T-helper 1 cell (primary cell): ENCODE measurements at places on chromosomes 6 and 20.

GRCh38 chr6:34045771-34046170 lies 100.1 kb downstream of the GRM4 start:
- DNase-seq, result no peak

DNA sequence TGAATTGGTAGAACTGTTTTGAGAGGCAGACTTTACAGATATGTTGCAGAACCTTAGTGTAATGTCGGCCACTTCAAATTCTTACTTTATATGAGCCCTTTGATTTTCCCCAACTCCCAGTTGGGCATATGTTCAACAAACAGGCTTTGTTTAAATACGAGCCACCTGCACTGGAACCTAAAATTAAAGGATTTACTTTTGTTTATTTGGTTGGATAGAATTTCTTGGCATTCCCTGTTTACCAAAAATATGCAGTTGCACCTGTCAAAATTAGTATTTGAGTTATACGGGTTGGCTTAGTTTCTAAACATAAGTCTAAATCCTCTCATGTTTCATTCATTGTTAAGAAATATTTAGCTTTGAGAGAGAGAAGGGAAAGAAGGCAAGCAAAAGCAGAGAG lies 2.4 kb upstream of the GLYATL3 start:
- no peak for DNase-seq

GRCh38 chr20:63394069-63394919 lies 33.1 kb upstream of the CHRNA4 start:
- no peak for DNase-seq

GRCh38 chr6:148924226-148925012 lies 177.6 kb downstream of the UST start:
- no peak for DNase-seq

GRCh38 chr6:115932481-115932880 lies 128.2 kb downstream of the FRK start:
- DNase-seq, result no peak

GRCh38 chr20:16930656-16931055 lies 182.5 kb downstream of the OTOR start:
- DNase-seq, result no peak

DNA sequence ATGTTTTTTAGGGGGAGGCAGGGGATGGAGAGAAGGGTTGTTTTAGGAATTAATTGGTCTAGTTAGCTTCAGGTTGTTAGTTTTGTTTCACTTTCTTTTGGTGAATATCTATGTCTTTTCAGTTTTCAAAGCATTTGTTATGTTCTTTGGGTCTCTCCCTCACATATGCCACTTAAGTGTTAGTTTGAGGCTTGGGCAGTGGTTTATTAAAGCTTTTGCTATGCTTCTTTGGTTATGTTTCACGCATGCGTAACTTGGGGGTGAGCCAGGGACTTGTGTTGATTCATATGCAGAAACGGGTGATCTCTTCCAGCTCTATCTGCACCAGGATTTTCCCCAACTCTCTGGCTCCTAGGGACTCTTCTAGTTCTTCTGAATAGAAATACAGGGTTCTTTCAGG lies 11.4 kb upstream of the MMS22L start:
- DNase-seq, result no peak

- no peak for DNase-seq
These were observed 8.1 kb upstream of the UBR2 start for GRCh38 chr6:42555477-42556457.

- no peak for DNase-seq
These were observed 49.7 kb upstream of the TSHZ2 start for GRCh38 chr20:52922436-52922835.

DNA sequence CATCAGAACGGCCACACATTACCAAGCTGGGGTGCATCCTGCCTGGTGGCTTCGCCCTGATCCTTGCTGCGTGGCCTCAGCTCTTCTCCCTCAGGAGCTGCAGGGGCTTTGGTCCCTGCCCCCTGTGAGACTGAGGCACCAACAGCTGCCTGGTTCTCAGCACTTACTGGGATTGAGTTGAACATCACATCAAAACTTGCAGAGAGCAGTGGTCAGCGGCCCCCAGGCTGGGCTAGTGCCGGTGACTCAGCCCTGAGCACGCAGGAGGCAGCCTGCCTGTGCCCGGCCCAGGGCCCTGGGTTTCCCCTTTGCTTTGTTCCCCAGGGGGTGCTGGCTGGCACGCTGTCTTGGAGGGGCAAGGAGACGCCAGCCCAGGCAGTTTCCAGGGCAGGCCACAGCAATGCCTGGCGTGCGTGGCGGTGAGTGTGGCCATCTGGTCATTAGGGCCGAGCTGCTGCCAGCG lies 63.3 kb downstream of the DLL1 start:
- no peak for DNase-seq

GRCh38 chr6:53513519-53513966 lies 31.4 kb downstream of the GCLC start:
- DNase-seq, result no peak

DNA sequence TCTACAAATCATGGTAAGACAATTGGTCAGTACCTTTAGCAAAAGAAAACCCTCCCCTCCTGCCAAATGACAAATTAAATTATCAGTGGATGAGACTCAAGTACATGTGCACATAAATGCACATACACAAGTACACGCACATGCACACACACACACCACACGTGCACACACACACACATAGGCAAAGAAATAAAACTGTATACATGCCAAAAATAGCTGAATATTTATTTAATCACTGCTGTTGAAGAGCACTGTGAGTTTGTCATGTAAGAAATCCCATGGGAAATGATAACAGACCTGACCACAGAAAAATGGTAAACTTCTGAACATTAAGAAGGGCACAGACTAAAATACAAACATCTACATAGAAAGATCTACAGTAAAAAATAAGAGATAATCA lies 46.6 kb upstream of the TNFAIP3 start:
- DNase-seq, result no peak

GRCh38 chr20:5529331-5530148 lies 212.8 kb upstream of the PROKR2 start:
- DNase-seq, result peak; percentile 78

GRCh38 chr20:24523661-24524060 lies 54.2 kb downstream of the SYNDIG1 start:
- DNase-seq, result no peak

DNA sequence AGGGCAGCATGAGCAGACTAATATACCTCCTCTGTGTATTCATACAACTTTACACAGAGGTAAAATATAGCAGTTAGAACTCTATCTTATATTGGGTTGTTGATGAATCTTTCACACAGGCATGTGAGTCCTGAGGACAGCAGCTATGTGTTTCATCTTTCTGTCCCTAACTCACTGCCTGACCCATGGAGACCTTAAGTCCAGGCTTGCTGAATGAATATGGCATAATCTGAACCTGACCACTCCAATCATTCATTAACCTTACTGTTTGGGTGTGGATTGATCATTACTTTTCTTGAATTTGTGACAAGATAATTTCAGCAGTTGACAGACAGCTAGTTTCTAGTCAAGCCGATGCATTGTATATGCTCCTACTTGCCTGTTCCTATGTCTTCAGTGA lies 27.3 kb upstream of the TSPYL1 start:
- DNase-seq, result no peak

- DNase-seq, result no peak
These were observed 20.3 kb upstream of the KCNK16 start for GRCh38 chr6:39342692-39343395.

GRCh38 chr6:70008189-70008588 lies 141.8 kb downstream of the COL19A1 start:
- DNase-seq, result no peak

DNA sequence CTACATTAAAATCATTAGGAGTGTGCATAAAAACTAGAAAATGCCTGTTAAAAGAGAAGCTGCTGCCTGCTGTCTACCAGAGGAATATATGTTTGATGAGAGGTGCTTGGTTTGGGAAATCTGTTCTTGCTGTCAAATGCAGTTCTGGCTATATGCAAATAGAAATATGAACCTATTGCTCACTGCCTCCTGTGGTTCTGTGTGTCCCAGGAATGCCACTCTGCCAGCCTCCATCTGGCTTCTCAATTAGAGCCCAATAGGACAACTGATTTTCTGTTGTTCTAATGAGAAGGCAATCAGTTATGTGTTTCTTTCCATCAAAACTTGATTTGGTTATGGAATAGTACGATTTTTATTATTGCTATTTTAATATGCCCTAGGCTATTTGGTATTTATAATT lies 759.7 kb downstream of the HDGFL1 start:
- DNase-seq, result no peak

GRCh38 chr6:169933839-169934698 lies 182.6 kb downstream of the ERMARD start:
- no peak for DNase-seq

GRCh38 chr6:16748025-16748319 lies 13.3 kb downstream of the ATXN1 start:
- no peak for DNase-seq

GRCh38 chr20:16392346-16392745 lies 180.9 kb downstream of the KIF16B start:
- DNase-seq, result no peak

DNA sequence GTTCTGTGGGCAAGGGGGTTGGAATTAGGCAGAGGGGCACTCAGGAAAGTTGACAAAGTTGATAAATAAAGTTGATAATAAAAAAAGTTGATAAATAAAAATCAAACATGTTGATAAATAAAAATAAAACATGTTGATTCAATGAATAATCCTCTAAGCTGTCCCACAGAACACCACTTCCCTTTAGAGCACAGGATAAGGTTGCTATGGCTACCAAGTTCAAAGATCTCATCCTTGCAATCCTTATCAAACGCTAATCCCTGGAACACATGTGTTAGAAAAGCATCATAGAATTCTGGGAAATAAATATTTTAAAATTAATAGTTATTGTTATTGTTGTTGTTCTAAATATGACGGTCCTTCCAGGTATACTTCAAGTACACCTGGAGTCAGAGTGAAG lies 33.9 kb downstream of the MBOAT1 start:
- DNase-seq, result no peak

DNA sequence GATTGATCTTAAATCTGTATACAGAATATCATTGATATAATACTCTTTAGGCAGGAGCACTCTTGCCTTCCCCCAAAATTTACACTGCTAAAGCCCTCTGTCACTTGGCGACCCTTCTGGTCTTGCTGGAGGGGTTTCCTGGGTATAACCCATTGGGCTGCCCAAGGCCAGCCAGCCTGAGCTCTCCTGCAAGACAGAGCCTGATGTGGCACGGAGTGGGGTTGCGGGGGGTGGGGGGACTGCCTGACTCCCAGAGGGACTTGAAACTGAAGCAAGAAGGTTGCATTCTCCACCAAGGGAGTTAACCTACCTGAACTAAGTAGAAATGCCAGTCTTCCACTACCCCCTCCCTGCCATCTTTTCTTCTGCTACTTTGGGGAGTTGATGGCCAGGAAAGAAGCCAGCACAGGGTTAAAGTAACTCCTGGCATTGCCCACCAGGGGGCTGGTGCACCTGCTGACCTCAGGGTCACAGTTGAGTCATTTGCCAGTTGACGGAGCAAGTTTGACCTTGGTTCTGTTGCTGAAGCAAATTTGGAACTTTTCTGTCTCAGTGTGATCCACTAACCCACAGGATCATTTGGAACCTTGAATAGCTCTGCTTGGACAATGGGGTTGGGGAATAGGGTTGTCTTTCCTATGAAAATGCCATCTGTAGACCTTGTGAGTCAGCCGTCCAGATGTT lies 79.4 kb downstream of the ASXL1 start:
- DNase-seq, result no peak

- no peak for DNase-seq
These were observed 52.1 kb upstream of the PKIB start for GRCh38 chr6:122558080-122558479.

DNA sequence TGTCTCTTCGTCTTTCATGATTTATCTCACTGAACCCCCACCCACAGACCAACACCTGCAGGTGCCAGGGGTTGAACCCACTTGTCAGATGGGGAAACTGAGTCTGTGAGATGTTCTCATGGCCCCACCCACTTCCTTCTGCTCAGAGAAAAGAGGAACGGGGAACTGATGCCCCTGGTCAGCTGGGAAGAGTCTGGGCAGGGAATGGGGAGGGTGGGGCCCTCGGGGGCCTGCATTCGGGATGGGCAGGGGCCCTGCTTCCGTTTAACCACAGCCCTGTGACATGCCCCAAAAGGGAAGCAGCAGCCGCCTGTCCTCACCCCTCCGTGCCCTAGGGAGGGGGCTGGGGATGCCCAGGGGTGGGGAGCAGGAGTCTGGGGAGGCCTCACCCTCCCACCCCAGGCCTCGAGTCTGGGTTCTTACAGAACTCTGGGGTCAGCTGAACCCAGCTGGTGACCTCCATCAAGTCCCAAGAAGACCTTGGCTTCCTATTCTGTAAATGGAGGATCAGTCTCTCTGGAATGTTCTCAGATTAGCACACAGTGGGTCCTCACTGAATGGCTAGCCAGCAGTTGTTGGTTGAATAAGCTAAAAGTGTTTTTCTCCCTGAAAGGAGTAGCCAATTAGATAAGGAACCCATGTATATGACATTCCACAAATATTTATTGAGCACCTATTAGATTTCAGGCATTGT lies 81.5 kb downstream of the CEBPB start:
- DNase-seq, result no peak

GRCh38 chr6:170229396-170229795 lies 61.5 kb downstream of the DLL1 start:
- no peak for DNase-seq

- DNase-seq, result no peak
These were observed 26.8 kb downstream of the DOK5 start for GRCh38 chr20:54502179-54502578.

DNA sequence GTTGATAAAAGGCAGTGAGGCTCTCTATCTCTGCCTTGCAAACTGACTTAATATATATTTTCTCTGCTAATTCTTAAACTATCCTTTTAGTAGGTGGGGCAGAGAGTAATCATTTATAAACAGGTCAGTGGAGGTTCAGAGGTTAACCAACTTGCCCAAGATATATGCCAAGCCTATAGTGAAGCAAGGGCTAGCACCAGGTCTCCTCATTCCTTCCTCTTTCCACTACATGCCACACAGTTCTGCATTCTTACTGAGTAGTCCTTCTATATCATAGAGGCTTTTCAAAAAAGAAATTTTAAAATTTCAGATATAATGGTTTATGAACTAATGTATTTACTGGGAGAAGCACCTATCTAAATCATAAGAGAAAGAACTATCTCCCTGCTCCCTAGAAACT lies 8.5 kb downstream of the ARG1 start:
- no peak for DNase-seq

DNA sequence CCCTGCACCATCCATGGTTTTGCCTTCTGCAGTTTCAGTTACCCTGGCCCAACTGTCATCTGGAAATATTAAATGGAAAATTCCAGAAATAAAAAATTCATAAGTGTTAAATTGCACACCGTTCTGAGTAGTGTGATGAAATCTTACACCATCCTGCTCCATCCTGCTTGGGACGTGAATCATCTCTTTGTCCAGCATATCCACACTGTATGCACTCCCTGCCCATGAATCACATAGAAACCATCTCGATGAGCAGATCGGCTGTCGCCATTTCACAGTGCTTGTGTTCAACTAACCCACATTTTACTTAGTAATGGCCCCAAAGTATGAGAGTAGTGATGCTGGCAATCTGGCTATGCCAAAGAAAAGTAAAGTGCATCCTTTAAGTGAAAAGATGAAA lies 105.9 kb upstream of the ID4 start:
- DNase-seq, result no peak

- DNase-seq, result no peak
These were observed 701.8 kb upstream of the ADGRB3 start for GRCh38 chr6:67933278-67933677.
